ENCODE measurements at places on chromosomes 6 and 20.

DNA sequence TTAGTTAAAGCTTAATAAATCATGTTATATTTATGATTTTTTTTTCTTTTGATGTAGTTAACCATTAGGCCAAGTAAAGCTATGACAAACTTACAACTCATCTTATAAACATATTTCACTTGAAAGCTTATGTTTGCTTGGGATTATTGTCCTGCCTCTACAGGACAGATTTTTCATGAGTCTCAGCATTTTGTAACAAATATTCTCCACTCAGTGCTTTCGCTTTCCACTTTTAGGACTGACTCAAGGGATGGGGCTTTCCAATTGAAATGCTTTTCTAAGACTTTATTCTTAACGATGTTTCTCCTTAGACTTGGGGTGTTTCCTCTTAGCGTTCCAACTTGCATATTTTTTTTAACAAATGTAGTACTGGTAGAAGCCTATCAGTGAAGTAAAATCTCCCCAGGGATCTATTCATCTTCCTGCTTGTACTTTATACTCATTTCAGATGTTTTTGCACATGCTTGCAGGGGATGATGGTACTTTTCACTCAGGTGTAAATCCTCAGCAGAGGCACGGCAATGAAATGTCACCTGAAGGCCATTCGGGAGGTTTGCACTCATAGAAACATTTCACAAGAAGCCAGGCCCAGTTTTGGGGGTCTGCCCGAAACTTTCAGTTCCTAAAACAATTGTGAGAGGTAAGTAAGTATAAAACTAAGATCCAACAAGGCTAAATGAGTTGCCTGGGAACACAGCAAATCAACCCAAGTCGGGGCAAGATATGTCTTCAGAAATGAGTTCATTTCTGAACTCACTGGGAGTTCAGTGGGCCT is 298.1 kb upstream of the FOXQ1 start:
- H3K4me3 ChIP-seq = no peak overlapping the region
- no peaks in the 10 kb centered on the region for H3K27me3 ChIP-seq
- H3K4me1 ChIP-seq = no peaks in the 10 kb centered on the region

GRCh38 chr6:174036-174435 is 118.3 kb upstream of the DUSP22 start:
- no peaks in the 10 kb centered on the region for H3K36me3 ChIP-seq
- no peak overlapping the region for H3K4me3 ChIP-seq
- H3K4me1 ChIP-seq = no peaks in the 10 kb centered on the region
- H3K27ac ChIP-seq = no peak overlapping the region
- DNase-seq = no peak

DNA sequence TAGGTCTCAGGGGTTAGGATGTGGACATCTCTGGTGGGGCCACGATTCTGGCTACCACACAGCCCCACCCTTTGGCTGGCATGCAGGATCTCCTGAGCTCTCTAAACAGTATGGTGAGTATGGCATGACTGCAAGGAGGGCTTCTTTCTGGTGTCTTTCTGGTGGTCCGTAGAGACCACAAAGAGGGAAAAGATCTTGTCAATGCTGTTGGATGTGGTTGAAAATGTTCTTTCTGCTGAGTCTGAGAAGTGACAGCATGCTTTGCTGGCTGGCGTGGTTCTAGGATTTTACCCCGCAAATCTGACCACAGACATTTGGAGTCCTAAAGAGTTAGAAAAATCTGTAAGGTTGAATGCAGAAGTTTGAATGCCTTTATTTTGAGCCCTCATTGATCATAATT is 474.9 kb upstream of the CHD6 start:
- H3K4me3 ChIP-seq = no peak overlapping the region
- no peaks in the 10 kb centered on the region for H3K27me3 ChIP-seq
- no peak for DNase-seq
- H3K4me1 ChIP-seq = no peaks in the 10 kb centered on the region

GRCh38 chr20:5297280-5298004 is 19.3 kb downstream of the PROKR2 start:
- H3K36me3 ChIP-seq = no peaks in the 10 kb centered on the region
- DNase-seq = peak; percentile 5
- no peak overlapping the region for H3K27ac ChIP-seq
- H3K4me3 ChIP-seq = no peak overlapping the region
- H3K27me3 ChIP-seq = no peaks in the 10 kb centered on the region

DNA sequence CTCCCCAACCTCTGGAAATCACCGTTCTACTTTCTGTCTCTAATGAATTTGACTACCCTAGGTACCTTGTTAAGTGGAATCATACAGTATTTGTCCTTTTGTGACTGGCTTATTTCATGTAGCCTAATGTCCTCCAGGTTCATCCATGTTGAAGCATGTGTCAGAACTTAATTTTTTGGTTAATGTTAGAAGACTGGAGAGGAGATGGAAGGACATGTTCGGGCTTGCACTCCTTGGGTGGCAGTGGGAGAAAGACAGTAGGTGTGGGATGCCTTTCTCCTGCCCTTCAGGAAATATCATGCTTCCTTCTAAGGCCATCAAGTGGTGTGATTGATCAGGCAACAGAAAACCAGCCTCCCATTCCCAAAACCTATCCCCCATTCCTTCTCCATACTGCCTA is 61.1 kb upstream of the RNF144B start:
- H3K27me3 ChIP-seq = no peaks in the 10 kb centered on the region
- DNase-seq = no peak
- no peak overlapping the region for H3K4me3 ChIP-seq
- H3K36me3 ChIP-seq = no peaks in the 10 kb centered on the region
- no peak overlapping the region for H3K27ac ChIP-seq

DNA sequence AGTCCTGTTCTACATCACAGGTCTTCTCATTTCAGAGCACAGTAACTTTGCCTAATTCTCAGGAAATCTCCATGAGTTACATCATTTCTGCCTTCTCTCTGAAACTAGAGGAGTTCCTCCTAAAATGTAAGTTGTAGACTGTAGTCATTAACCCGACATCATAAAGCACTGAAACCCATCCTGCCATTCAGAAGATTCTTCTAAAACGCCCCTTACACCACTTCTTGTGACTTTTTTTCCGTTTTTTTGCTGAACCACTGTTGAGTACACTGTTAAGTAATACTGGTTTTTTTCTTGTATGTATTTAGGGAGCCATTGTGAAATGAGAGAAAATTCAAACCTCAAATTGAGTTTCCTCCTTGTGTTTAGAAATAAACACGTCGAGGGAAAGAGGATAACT is 117.3 kb downstream of the MAP3K4 start:
- no peaks in the 10 kb centered on the region for H3K27me3 ChIP-seq
- H3K27ac ChIP-seq = no peak overlapping the region
- H3K4me3 ChIP-seq = no peak overlapping the region
- H3K4me1 ChIP-seq = no peaks in the 10 kb centered on the region
- peaks cover 98% of the 10 kb centered on the region for H3K36me3 ChIP-seq

GRCh38 chr6:157134402-157135047 is 188.8 kb downstream of the TMEM242 start:
- H3K4me3 ChIP-seq = no peak overlapping the region
- H3K4me1 ChIP-seq = peaks cover 14% of the 10 kb centered on the region
- peaks cover 46% of the 10 kb centered on the region for H3K36me3 ChIP-seq
- H3K27me3 ChIP-seq = no peaks in the 10 kb centered on the region
- no peak overlapping the region for H3K27ac ChIP-seq

- H3K4me1 ChIP-seq = peaks cover 49% of the 10 kb centered on the region
- peaks cover 55% of the 10 kb centered on the region for H3K36me3 ChIP-seq
- H3K27me3 ChIP-seq = no peaks in the 10 kb centered on the region
Measured at GRCh38 chr20:20002101-20002998, 14.8 kb upstream of the NAA20 start.

GRCh38 chr20:47318027-47318585 is 38.4 kb downstream of the ZMYND8 start:
- no peaks in the 10 kb centered on the region for H3K27me3 ChIP-seq
- H3K4me3 ChIP-seq = peak overlapping the region; percentile 29
- no peaks in the 10 kb centered on the region for H3K36me3 ChIP-seq
- H3K4me1 ChIP-seq = peaks cover 85% of the 10 kb centered on the region
